ENCODE measurements at places on chromosomes 4 and X.
A peak's percentile ranks its signal among the peaks of the same experiment; 100 is the strongest.

DNA sequence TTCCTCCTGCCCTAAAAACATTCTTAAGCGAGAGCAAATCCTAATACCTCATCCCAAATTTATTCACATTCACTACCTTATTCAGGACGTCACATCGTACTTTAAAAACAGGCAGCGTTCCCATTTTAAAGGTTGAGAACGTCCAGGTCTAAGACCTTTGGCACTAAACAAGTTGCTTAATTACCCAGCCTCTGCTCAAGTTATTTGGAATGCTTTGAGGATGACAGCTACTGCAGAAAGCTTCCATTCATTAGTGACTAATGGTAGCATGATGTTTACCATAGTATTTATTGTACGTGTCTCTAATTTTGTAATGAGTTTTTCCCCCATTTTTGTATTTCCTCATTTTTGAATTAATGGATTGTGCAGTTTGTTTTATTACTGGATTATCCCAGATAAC, 1.5 kb downstream of the USP38 start:
- no peak for DNase-seq

DNA sequence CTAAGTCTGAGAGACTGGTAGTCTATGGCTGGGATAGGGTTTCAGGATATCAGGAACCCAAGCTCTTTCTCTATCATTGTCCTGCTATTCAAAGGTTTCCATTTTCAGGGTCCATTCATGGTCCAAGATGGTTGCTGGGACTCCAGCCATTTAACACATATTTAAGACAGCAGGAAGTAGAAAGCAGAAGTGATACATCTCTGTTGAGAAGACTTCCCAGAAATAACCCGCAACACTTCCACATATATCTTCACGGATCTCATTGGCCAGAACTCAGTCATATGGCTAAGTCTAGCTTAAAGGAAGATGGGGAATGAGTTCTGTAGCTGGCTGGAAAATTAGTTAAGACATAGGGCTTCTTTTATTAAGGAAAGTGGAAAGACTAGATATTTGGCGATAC, 23.8 kb downstream of the CTSO start:
- DNase-seq: no peak

DNA sequence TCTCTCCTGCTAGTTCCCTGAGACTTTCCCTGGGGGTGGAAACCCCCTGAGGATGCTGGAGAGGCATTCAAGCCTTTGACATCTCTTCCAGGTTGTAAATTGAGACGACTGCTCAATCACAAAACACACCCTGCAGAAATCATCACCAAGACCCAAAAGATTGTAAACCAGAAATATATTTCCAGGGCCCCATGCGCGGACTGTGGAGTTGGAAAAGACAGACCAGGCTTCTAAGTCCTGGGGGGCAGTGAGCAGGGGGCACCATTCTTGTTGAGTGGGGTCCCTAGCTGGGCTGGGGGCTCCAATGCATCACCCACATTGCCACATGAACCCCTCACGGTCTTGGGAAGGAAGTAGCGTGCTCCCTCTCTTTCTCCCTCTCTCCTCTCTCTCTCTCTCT, 87.9 kb upstream of the C4orf50 start:
- DNase-seq: no peak

DNA sequence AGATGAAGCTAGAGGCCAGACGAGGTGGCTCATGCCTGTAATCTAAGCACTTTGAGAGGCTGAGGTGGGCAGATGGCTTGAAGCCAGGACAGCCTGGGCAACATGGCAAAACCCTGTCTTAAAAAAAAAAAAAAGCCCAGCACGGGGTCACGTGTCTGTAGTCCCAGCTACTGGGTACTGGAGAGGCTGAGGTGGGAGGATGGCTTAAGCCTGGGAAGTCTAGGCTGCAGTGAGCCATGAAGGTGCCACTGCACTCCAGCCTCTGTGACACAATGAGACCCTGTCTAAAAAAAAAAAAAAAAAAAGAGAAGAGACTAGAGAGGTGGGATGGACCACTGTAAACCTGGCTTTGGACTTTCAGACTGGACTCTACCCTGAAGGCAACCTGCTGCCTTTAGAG, 10.7 kb upstream of the LRBA start:
- no peak for DNase-seq

- no peak for DNase-seq
Measured at GRCh38 chrX:48785540-48786214, 713 bp upstream of the GATA1 start.

DNA sequence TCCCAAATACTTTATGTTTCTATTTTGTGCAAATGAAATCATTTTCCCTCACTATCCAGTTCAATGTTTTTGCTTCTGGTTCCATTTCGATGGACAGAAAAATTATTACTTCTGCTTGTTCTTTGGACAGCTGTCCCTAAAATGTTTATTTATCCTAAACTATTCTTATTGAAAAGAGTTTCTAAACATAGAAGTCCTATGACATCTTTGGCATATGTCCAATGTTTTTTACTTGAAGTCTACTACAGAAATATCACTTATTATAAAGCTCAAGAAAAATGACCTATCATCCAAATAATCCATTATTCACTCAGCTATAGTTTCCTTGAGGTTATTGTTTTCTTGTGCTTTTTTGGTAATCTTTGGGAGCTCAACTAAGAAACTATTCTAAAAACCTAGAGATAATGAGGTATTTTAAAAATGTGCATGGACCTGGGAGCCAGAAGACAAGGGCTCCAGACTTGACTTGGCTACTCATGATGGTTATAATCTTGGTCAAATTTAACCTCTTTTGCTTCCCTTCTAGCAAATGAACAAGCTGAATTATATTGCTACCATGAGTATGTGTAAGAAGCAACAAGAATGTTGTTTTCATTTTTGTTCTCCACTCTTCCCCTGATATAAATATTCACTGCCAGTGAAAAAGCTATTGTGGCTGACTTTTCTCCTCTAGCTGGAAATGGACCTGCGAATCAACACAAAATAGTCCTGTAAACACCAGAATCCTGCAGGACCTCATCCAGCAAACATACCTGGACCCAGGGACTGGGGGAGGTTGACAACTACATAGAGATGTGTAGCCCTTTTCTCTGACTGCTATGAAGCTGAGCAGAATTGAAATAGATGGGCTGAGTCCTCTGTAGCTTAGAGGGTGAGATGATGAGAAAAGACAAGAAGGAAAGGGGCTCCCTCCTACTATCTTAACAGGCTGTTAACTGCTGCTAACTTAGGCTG, 137.4 kb downstream of the FRYL start:
- no peak for DNase-seq

GRCh38 chrX:25016938-25017598, 1.3 kb upstream of the ARX start:
- no peak for DNase-seq

DNA sequence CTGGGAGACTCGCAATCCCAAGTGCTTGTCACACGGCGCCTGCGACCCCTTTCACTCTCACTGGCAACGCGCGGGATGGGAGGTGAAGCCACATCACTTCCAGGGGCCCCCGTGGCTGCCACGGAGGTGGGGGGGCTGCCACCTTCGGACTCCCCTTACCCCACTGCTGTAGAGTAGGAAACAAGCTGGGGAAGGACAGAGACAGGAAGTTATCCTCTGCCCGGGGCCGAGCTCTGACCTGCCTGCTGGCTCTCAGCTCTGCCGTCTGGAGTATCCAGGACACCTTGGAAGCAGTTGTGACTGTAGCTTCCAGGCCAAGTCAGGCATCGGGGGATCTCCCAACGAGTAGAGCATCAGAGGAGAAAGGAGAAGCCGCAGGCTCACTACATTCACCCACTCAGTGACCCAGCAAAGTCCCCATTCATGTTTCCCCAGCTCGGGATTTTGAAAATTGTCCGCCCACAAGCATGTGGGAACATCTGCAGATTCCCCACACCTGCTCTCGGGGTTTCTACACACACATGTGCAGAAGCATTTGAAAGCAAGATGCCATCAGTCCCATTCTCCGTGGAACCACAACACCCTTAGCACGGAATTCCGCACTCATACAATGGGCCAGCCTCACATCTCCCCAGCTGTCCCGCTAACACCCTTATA, 10.8 kb downstream of the PDZD4 start:
- DNase-seq: no peak

GRCh38 chrX:38959736-38960135, 158.5 kb downstream of the MID1IP1 start:
- no peak for DNase-seq

DNA sequence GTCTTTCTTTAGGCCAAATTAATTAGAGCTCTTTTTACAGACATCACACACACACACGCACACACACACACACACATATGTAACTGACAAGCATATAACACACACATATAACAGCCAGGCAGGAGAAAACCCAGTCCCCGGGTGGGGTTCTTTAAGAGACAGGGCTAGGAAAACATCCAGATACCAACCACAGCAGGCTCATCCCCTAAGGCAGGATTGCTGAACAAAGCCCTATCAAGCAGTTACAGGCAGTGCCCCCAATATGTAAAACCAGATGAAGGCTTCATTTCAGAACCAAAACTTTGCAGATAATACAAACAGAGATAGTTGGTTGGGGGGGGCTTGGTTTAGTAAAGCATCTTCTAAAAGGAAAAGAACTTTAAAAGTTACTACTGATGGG, 18.0 kb upstream of the FAM47E start:
- DNase-seq: no peak

GRCh38 chrX:33307911-33308354, 96.6 kb upstream of the DMD start:
- no peak for DNase-seq

DNA sequence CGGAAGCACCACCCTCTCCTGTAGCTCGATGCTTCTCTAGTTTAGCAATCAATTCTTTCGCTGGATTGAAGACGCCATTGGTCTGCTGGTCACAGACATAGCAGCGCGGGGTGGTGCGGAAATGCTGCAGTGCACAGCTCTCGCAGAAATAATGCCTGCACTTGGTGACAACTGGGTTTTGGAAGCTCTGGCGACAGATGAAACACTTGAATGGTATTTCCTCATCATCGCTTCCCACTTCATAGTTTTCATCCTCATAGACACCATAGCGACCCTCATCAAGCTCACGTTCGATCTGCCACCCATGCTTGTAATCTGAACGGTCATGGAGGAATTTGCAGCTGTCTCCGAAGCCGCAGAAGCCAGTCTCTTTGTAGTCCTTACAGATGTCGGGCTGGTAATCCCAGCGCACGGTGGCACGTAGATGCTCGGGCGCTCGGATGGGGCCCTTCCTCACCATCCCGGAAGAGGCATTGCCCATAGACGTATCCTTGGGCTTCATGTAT, 854 bp downstream of the RNF113A start:
- no peak for DNase-seq

DNA sequence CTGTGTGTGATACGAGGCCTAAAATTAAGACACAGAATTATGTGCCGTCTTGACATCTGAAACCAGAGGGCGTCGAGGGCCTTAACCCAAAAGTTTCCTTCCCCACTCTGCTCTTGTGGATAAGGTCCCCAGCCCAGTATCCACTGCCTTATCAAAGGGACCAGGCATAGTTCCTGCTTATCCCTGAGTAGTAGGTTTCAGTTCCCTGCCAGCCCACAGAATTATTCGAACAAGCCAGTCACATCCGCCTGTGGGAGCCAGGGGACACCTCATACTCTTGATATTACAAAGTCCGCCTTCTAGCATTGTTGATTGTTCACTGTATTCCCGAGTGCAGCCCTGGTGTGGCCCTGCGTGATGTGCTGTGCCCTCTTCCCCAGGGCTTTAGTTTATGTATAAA, 5.4 kb upstream of the MMRN1 start:
- no peak for DNase-seq

DNA sequence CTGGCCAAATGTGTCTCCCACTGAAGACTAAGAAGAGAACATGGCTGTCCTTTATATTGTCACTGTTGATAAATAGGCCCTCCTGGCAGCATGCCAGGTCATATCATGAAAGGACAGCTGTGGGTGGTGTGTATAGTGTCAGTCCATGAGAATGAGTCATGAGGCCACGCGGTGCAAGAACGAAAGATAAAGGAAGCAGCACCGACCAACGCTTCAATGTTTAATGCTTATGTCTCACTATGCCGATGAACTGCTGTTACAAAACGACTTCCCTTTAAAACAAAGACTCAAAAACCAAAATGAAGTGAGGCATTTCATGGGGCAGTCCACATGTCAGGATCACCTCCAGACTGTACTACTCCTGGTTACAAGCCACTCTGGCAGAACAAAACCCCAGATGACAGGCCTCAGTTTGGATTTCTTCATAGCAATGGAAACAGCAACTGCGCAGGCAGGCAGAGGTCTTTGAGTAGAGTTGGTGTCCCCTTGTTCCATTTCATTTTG, 5.2 kb upstream of the TCEANC start:
- no peak for DNase-seq

GRCh38 chr4:181908168-181908567, 335.0 kb upstream of the TENM3 start:
- DNase-seq: no peak

DNA sequence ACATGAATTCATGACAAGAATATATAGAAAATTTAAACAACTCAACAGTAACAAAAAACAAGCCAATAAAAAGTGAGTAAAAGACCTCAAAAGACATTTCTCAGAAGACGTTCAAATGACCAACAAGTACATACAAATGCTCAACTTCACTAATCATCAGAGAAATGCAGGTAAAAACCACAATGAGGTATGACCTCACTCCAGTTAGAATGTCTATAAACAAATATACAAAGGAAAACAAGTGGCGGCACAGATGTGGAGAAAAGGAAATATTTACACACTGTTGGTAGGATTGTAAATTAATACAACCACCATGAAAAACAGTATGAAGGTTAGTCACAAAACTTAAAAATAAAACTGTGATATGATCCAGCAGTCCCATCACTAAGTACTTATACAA, 1033.1 kb downstream of the RAPGEF2 start:
- no peak for DNase-seq

GRCh38 chr4:115780835-115781234, 667.4 kb upstream of the NDST4 start:
- DNase-seq: no peak

DNA sequence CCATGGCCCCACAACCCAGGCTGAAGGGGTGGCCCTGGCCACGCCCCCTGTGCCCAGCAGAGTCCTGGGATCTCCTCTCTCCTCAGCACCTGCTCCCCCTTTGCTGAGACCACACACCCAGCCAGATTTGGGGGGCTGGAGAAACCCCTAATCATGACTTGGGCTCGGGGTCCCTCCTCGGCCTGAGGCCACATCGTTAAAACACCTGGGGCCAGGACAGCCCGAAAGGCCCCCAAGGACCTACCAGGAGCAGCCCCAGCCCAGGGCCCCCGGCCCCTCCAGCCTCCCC, 116.7 kb downstream of the FAM53A start:
- no peak for DNase-seq

DNA sequence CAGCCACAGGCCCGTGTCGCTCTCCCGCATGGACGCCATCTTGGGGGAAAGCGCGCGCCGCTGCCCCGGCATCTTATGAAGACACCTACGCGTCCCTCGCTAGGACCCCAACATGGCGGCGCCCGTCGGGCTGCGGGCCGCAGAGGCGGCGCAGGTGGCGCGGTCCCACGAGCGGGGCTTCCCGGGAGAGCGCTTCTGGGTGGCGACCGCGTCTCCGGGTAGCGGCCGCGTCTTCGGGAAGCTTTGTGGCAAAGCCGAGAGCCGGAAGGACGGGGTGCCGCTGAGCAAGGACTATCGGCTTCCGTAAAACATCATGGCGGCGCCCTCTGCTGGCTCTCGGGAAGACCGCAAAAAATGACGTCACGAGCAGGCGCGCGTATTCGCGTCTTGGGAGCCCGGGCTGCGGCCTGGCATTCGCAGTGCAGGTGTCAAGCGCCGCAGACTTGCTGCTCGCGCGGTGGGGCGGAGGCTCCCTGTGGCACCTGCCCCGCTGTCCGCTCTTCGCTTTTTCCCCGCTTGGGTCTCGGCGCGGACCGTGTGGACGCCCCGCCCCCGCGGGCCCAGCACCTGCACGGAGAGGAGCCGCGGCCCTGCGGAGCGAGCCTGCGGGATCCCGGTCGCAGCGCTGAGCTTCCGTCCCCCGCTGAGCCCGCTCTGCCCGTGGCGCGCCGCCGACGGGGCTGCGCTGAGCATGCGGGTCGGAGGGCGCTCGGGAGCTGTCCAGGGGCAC, at the start of gene NELFA:
Gene NELFA, minus strand, starts transcription at position 54 of the 730 bp plus-strand sequence. Its CDS starts 15 bp downstream, at position 39.
- peak; percentile 91 for DNase-seq

Measured in stimulated activated CD8-positive, alpha-beta memory T cell treated with anti-CD3 and anti-CD28 coated beads, Interleukin-7, amount 100 ng/mL, for 1 hour (primary cell).